ENCODE measurements at places on chromosomes 13 and 19. TPM values are rescaled to one million over a fixed set of nuclear protein-coding genes. Genes with fewer than 3 reads are reported as not detected.
A peak's percentile ranks its signal among the peaks of the same experiment; 100 is the strongest.

- DNase-seq = peak; percentile 57
Measured at GRCh38 chr19:55283548-55284377, at the start of gene BRSK1. Gene BRSK1 (plus strand): TSS chr19:55283997. CDS start chr19:55284443, 446 bp downstream.

- peak; percentile 53 for DNase-seq
Measured at GRCh38 chr19:36113894-36114720, 568 bp downstream of the POLR2I start.

DNA sequence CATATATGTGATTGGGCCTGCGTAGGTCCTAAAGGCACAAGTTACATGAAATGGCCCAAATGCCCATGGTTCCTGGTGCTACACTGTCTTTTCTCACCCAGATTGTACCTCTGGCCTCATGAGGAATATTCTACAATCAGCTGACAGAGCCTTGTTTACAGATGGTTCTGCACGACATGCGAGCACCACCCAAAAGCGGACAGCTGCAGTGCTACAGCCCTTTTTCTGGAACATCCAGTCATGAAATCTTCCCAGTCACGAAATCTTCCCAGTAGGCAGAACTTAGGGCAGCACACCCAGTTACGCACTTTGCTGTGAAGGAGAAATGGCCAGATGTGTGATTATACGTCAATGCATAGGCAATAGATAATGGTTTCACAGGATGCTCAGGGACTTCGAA is 7.7 kb upstream of the ELF1 start:
- DNase-seq = no peak

GRCh38 chr19:42229855-42230351 is 9.8 kb downstream of the ZNF526 start:
- no peak for DNase-seq

DNA sequence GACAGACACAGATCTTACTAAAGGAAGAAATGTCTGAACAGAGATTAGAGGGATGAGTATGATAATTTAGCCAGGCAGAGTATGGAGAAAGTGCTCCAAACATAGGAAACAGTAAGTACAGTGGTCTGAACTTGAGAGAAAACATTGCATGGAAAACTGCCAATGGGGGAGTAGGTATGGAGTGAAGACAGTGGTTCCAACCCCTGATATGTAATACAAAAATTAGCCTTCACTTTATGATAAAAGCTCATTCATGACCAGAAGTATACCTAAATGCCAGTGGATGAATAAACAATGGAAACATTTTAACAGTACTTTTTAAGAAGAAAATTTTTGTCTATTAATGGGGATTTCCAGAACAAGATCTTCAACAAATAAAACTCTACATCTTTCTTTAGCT is 334.0 kb downstream of the DIAPH3 start:
- no peak for DNase-seq

DNA sequence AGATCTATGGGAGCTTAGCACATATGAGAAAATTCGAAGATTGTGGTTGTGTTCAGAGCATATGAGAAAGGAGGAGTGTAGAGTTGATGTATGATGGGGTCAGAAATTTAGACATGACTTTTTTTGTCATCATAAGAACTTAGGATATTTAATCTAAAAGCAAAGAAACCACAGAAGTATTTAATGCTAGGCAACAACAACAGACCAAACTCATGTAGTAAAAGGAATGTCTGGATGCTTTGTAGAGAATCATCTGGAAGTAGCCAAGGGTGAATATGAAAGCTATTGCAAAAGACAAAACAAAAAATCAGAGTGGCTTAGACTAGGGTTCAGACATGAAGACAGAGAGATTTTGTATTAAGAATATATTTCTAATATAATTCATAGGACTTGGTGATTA is 190.3 kb downstream of the SLITRK1 start:
- no peak for DNase-seq

GRCh38 chr13:20054586-20054985 is 96.1 kb downstream of the ZMYM2 start:
- DNase-seq = no peak

- no peak for DNase-seq
Measured at GRCh38 chr13:78758549-78758948, 99.6 kb upstream of the OBI1 start.

DNA sequence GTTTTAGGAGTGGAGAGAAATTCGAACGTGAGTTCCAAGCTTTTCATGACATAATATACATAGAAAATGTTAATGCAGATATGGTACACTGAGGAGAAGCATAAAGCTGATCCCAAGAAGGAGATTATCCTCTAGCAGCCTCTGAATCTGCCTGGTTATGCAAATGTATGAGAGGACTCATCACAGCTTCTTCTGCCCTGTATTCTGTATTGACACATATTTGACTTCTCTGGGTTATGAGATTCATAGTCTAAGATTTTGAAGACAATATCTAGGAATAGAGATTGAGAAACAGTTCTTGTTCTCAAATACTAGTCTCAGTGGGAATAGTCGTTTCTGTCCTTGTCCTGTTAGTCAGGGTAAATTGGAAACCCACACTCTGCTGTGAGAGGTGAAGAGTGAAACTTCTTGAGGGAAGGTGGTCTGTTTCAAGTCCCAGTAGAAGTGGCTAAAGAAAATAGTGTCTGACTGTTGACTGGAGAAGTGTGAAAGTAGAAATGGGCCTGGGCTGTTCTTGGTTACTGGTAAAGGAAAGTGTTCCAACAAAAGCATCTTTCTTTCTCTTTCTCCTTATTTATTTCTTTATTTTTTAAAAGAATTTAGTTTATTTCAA is 1356.6 kb downstream of the SLITRK5 start:
- no peak for DNase-seq

GRCh38 chr13:79225487-79226232 is 180.4 kb downstream of the RBM26 start:
- no peak for DNase-seq

DNA sequence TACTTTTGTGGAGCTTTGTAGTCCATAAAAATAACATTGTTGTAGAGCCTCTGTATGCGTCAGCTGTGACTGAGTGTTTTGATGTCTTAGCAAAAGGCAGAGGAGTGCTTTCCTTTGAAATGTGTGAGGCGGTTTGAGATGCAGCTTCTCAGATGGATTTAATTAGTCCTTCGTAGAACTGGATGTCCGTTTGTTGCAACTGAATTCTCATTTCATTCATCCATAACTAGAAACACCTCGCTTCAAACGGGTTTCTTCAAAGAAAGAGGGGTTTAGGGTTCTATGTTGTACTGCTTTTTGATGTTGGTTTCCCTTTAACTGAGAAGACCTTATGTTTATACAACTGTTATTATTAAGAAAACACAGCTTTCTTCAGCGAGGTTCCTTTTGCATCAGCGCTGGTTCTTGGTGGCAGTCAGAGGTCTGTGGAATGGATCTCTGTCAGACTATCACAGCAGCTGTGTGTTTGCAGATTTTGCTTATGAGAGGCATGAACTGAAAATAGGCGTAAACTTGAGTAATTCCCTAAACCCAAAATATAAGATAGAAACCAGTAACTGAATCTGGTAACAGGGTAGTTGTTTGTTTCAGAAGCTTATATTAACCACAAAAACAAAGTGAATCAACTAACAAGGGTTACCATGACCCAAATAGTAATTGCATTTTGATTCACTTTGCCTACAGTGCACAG is 194.4 kb downstream of the GGACT start:
- DNase-seq = no peak

- peak; percentile 48 for DNase-seq
Measured at GRCh38 chr19:14361824-14362223, 19.4 kb upstream of the ADGRE5 start.

- DNase-seq = peak; percentile 65
Measured at GRCh38 chr19:13012690-13013608, 17.7 kb downstream of the NFIX start.

The CDC34 gene
- 125 TPM for polyA plus RNA-seq

The CYP2S1 gene
- 0.48 TPM for polyA plus RNA-seq

The LAMP1 gene
- polyA plus RNA-seq = 30.5 TPM

The PGPEP1 gene
- 32.1 TPM for polyA plus RNA-seq

The SULT2A1 gene
- not detected for polyA plus RNA-seq

The CEBPA gene
- 0.15 TPM for polyA plus RNA-seq

The MYH14 gene
- 0.23 TPM for polyA plus RNA-seq

The PET100 gene
- 111 TPM for polyA plus RNA-seq

The OR7A5 gene
- not detected for polyA plus RNA-seq

The NLRP4 gene
- polyA plus RNA-seq = 0.05 TPM

The ACER1 gene
- not detected for polyA plus RNA-seq

The PSG11 gene
- polyA plus RNA-seq = not detected

The PDE4A gene
- polyA plus RNA-seq = 14.3 TPM

The CABP5 gene
- polyA plus RNA-seq = not detected

The KIR3DL2 gene
- not detected for polyA plus RNA-seq

Data from K562 (cell line).